Activated CD4-positive, alpha-beta memory T cell treated with anti-CD3 and anti-CD28 coated beads, Interleukin-2, amount 10 ng/mL, durations not matched to agents 7 days and 5 days (primary cell): ENCODE measurements at places on chromosomes 7 and 10. TPM values are rescaled to one million over a fixed set of nuclear protein-coding genes. Genes with fewer than 3 reads are reported as not detected.

DNA sequence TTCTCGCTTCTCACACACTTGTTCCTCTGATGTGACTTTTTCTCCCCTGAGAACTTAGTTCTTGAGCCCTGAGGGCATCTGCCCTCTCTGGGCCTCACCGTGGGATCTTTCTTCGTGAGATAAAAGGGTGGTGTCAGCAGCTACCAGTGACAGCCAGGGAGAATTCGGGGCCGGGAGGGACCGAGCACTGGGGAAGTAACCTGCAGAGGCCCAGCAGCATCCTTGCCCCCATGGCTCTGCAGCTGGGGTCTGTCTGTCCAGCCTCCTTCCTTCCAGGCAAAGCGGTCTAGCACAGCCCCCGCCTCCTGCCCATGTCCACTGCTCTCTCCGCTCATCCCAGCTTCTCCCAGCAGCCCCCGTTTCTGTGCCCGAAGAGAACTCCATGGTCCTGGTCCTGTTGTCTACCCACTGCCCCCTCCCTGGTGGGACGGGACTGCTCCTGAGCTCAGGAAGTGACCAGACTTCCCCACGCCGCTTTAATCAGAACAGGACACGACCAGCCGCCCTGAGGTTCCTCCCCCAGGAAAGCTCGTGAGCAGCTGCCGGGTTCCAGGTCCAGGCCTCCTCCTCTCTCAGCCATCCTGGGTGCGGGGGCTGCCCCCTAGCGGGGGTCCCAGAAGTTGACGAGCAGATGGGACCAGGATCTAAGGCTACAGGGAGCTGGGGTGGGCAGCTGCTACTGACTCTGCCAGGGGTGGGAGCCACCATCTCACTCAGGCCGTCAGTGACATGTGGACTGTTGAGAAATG, 187.5 kb downstream of the WDR37 start:
- peaks cover 2% of the 10 kb centered on the region for H3K36me3 ChIP-seq
- H3K27me3 ChIP-seq: peaks cover 27% of the 10 kb centered on the region
- no peak overlapping the region for H3K27ac ChIP-seq
- no peak for DNase-seq
- peaks cover 9% of the 10 kb centered on the region for H3K4me1 ChIP-seq

GRCh38 chr7:489876-490275, 29.8 kb downstream of the PDGFA start:
- H3K4me1 ChIP-seq: no peaks in the 10 kb centered on the region
- H3K36me3 ChIP-seq: no peaks in the 10 kb centered on the region

GRCh38 chr7:11104578-11104977, 130.9 kb downstream of the PHF14 start:
- no peaks in the 10 kb centered on the region for H3K4me1 ChIP-seq
- DNase-seq: no peak
- H3K27me3 ChIP-seq: no peaks in the 10 kb centered on the region
- no peak overlapping the region for H3K4me3 ChIP-seq
- no peak overlapping the region for H3K27ac ChIP-seq

DNA sequence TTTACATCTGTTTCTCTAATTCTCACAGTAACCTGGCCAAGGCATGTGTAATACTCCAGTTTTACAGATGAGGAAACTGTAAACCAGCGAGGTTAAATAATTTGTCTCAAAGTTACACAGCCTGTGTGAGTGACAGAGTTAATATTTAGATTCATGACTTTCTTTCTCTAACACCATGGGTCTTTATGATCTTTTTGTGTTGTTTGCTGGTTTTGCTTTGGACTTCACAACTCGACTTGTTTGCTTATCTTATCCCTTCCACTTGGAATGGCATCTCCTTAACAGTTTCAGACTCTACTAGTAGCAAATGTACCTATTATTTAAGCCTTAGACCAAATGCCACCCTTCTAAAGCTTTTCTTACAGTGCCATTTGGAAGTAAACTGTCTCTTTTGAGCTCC, 34.4 kb downstream of the MXI1 start:
- peaks cover 45% of the 10 kb centered on the region for H3K36me3 ChIP-seq
- no peak overlapping the region for H3K27ac ChIP-seq
- no peak for DNase-seq

- peaks cover 6% of the 10 kb centered on the region for H3K27me3 ChIP-seq
- H3K27ac ChIP-seq: no peak overlapping the region
- no peaks in the 10 kb centered on the region for H3K36me3 ChIP-seq
- no peak overlapping the region for H3K4me3 ChIP-seq
Measured at GRCh38 chr7:105602325-105603305, 21.3 kb upstream of the EFCAB10 start.

DNA sequence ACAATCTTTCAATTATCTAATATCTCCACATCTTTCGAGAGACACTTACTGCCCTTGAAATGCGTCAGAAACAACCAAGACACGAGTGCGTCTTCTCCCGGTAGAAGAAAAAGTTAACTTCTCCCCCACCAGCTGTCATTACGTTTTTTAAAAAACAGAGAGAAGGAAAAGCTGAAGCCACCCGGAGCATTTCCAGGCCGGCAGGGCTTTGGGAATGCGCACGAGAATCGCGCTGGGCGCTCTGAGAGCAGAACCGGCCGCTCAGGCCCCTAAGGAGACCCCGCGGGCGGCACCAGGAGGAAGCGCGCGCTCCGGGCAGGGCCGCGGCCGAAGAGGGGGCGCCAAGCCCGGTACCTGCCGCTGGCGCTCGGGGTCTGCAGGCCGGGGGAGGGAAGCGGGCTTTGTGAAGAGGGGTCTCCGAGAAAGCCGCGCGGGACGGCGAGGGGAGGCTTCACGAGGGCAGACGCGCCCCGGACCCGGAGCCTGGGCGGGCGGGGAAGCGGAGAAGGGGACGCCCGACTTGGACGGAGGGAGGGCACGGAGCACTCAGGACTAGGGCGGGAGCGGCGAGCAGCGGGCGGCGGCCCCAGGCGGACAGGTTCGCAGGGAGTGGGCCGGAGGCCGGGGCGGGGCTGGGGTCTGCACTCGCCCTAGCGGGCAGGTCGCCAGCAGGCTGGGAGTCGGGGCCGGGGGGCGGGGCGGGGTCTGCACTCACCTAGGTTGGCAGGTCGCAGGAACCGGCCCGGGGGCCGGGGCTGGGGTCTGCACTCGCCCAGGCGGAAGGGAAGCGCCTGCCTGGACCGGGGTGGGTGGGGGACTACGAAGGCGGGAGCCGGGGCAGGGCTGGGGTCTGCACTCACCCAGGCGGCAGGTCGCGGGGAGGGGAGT, 932 bp downstream of the ESYT2 start:
- H3K27ac ChIP-seq: peak overlapping the region; percentile 91
- peaks cover 11% of the 10 kb centered on the region for H3K27me3 ChIP-seq
- H3K4me3 ChIP-seq: peak overlapping the region; percentile 93
- H3K4me1 ChIP-seq: peaks cover 47% of the 10 kb centered on the region
- peaks cover 27% of the 10 kb centered on the region for H3K36me3 ChIP-seq

GRCh38 chr7:50037086-50037485, 56.0 kb downstream of the ZPBP start:
- DNase-seq: no peak
- H3K36me3 ChIP-seq: no peaks in the 10 kb centered on the region
- peaks cover 9% of the 10 kb centered on the region for H3K27me3 ChIP-seq
- no peak overlapping the region for H3K27ac ChIP-seq
- no peak overlapping the region for H3K4me3 ChIP-seq

DNA sequence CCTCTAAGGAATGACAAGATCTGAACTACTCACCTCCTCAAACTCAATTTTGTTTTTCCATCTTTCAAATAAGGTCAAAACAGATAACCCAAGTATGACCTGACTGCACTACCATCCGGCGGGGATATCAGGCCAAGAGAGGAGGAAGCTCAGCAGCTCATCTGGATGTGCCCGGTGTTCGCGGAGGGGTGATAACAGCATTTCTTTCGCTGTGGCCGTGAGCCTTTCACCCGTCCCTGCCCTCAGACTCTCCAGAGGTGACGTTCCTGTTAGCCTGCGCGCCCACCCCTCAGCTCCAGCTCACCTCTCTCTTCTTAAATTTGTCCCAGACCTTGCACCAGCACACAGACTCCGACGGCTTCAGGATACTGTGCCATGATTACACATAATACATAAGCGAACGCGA, 526 bp downstream of the ZNF248 start:
- H3K4me3 ChIP-seq: peak overlapping the region; percentile 78
- no peaks in the 10 kb centered on the region for H3K27me3 ChIP-seq
- H3K4me1 ChIP-seq: peaks cover 34% of the 10 kb centered on the region
- peak overlapping the region; percentile 85 for H3K27ac ChIP-seq
- peaks cover 27% of the 10 kb centered on the region for H3K36me3 ChIP-seq
- DNase-seq: peak; percentile 44

DNA sequence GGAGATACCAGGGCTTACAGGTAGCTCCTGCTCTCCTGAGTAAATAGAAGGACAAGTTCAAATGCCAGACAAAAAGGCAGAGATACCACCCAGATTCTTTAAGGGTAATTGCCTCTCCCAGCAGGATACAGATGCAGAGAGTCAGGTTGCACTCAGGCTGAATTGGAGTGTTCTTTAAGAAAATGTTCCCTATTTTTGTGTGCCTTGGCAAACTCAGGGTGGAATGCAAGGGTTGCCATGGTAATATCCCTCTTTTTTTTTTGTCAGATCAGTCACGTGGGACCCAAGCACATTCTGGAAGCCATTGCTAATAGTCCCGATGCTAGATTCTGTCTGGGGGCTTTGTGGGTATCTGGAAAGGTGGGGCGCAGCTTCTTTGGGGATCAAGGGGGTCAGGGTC, 628.0 kb downstream of the CALN1 start:
- no peak overlapping the region for H3K27ac ChIP-seq
- H3K4me3 ChIP-seq: no peak overlapping the region

DNA sequence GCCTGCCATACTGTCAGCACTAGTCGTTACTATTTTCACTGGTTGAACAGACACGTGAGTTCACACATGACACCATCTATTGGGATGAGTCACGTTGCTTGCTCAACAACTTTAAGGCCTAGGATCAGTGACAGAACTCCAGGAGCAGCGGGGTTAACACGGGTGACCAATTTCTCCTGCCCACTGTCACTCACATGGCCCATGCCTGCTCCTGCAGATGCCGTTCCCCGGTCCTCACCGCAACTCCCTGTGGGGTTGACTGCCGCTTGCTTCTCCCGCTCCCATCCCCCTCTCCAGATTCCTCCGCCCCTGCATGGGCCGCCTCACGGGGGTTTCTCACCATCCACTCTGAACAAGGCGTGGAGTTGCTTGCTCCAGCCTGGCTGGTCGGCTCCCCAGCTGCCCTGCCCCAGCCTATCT, 128.2 kb downstream of the TAX1BP1 start:
- no peaks in the 10 kb centered on the region for H3K36me3 ChIP-seq
- no peak overlapping the region for H3K27ac ChIP-seq
- DNase-seq: no peak
- peaks cover 10% of the 10 kb centered on the region for H3K4me1 ChIP-seq
- H3K4me3 ChIP-seq: no peak overlapping the region

DNA sequence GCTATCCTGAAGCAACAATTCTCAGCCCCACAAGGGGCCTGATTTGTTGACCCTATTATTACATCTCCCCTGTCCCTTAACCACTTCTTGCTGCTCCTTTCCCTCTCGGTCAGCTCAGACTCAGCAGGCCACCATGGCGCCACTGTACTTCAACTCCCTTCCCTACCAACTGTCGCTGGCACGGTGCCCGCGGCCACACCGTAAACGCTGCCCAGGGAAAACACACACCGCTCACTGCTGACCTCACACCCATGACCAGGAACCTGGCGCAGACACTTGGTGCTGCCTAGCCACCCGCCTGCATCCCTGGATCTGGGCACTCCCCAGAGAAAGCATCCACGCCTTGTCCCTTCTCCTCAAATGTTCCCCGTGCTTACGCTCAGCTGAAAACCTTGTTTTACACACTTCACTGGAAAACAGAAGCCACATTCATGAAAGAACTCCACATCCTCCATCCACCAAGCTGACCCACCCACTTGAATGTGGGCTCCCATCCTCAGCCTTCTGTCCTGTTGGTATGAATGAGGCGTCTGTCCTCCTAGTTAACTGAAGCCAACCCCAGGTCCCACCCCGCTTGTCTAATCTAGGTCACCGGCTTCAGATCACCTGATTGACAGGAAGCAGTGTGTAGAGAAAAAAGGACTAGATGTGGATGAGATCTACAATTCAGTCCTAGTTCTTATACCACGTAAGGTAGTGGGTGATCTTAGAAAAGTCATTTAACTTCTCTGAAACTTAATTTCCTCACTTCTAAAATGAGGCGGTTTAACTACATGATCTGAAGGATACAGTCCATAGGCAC, 28.5 kb upstream of the CRYGN start:
- H3K27me3 ChIP-seq: no peaks in the 10 kb centered on the region
- H3K27ac ChIP-seq: peak overlapping the region; percentile 29
- DNase-seq: no peak
- peaks cover 94% of the 10 kb centered on the region for H3K36me3 ChIP-seq

DNA sequence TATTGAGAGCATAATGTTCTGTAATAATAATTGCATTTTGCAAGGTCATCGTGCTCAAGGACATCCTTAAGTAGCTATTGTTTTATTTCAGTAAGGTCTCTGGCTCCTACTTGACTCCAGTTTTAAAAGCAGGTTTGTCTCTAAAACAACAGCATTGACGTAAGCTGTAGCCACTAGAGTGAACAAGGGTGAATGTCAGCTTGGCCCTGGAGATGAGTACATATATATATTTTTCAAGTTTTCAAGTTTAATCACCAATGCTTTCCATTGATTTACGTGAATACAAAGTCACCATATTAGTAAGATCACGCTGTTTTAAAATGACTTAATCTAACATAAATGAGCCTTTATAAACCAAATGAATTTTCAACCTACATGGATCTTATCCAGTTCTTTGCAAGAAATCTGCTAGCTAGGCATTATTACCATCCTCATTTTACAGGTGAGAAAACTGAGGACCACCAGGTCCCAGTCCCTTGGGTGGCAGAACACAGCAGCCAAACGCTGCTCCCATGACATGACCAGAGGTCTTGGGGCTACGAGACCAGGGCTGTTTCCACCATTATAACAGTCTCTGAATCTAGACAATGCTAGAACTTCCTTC, 57.2 kb upstream of the ELMO1 start:
- no peak overlapping the region for H3K27ac ChIP-seq
- H3K27me3 ChIP-seq: peaks cover 37% of the 10 kb centered on the region

GRCh38 chr7:115693779-115694178, 336.8 kb downstream of the TFEC start:
- no peak for DNase-seq
- no peak overlapping the region for H3K27ac ChIP-seq
- no peak overlapping the region for H3K4me3 ChIP-seq
- no peaks in the 10 kb centered on the region for H3K27me3 ChIP-seq

GRCh38 chr10:29859521-29860130, 199.8 kb downstream of the JCAD start:
- no peak overlapping the region for H3K27ac ChIP-seq
- no peaks in the 10 kb centered on the region for H3K36me3 ChIP-seq
- H3K4me1 ChIP-seq: no peaks in the 10 kb centered on the region
- no peak overlapping the region for H3K4me3 ChIP-seq

- peaks cover 29% of the 10 kb centered on the region for H3K36me3 ChIP-seq
- H3K27ac ChIP-seq: no peak overlapping the region
- no peak for DNase-seq
- H3K27me3 ChIP-seq: no peaks in the 10 kb centered on the region
- H3K4me1 ChIP-seq: no peaks in the 10 kb centered on the region
Measured at GRCh38 chr7:56083150-56083785, 9.5 kb downstream of the PHKG1 start.

The AKR1B15 gene
- total RNA-seq: not detected

The SPRN gene
- total RNA-seq: not detected

The SP4 gene
- total RNA-seq: 54.3 TPM

The GPR15LG gene
- not detected for total RNA-seq

The HOXA10 gene
- total RNA-seq: not detected

The CDK1 gene
- total RNA-seq: 125 TPM

The ORAI2 gene
- 59.5 TPM for total RNA-seq

The SLC13A4 gene
- not detected for total RNA-seq
